ENCODE measurements at places on chromosomes 4 and X. TPM values are rescaled to one million over a fixed set of nuclear protein-coding genes. Genes with fewer than 3 reads are reported as not detected.

DNA sequence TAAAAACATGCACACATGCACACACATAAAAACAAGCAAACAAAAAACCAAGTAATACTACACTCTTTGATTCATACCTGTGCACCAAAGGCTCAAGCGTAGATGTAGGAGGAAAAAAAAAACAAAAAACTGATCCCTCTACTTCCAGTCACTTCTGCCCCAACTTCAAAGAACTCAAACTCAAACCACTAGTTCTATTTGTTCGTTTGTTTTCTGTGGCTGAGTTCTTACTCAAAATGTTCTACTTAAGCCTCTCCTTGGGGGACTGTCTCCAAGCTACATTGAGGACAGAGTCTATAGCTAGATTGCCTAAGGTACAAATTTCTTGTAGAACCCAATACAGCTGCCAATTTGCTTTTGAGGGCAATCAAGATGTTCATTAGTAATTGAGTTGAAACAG, 171.0 kb upstream of the ATOH1 start:
- DNase-seq = no peak

- DNase-seq = peak; percentile 52
Measured at GRCh38 chrX:74232859-74233258, 71.1 kb upstream of the ZCCHC13 start.

DNA sequence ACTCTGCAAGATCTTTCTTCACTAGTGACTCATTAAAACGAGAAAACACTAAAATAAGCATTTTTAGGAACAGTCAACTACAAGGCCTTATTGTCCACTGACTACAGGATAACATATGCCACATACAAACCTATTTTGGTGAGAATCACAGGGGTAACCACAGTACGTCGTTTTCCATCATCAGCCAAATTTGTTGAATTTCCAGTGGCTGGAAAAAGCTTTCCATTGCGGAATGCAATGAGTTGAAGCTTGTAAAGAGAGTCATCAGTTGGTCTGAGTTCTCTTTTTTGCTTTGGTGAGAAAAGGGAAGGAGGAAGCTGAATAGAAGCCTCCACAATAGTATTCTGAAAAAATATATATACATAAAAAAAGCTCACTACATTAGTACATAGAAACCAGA, 102.4 kb downstream of the ADGRA3 start:
- DNase-seq = no peak

GRCh38 chr4:94889946-94890345, 132.2 kb downstream of the BMPR1B start:
- no peak for DNase-seq

GRCh38 chrX:47515941-47516665, 33.1 kb upstream of the ZNF41 start:
- no peak for DNase-seq

Gene ZNF518B
- total RNA-seq = 16.3 TPM

Gene HPF1
- total RNA-seq = 14.9 TPM

Gene JAKMIP1
- total RNA-seq = not detected

Gene ARHGAP36
- total RNA-seq = not detected

All from dermis microvascular lymphatic vessel endothelial cell (primary cell).